ENCODE measurements at places on chromosomes 12 and 14.

DNA sequence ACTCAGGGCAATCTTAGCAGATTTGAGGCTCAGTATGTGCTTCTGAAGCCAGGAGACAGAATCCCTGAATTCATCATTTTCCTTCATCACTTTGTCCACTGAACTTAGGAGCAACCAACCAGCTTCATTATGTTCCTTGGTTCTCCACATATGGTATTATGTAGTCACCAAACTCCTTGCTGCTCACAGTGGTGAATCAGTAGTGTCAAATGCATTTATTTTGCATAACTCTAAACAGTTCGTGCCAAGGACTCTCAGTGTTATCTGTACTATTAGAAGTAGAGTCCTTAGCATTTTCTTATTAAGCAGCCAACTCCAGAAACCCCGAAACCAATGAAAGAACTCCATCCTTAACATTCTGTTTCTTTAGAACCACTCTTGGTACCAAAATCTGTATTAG lies 466.9 kb upstream of the RGS6 start:
- no peak for DNase-seq

- DNase-seq: no peak
Measured at GRCh38 chr12:89239534-89239933, 112.8 kb downstream of the DUSP6 start.

GRCh38 chr14:34722723-34723545 lies 8.5 kb upstream of the CFL2 start:
- DNase-seq: no peak

DNA sequence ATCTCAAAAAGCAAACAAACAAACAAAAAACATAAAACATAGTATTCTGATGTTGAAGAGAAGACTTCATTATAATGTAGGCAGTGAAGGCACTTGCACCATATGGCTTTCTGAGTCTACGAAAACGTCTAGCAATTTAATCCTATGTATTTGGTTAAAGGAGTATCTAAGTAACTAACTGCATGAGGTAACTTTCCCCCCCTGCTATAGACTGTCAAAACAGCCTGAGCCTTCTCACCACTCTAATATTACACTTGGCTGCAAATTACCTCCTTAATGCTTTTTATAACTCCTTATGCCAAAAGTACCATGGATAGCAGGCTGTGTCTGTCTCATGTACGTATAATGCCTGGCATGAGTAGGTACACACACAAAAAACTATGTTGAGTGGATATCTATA lies 607.6 kb upstream of the FLRT2 start:
- DNase-seq: no peak

- no peak for DNase-seq
Measured at GRCh38 chr14:104398656-104399055, 180.9 kb upstream of the C14orf180 start.

DNA sequence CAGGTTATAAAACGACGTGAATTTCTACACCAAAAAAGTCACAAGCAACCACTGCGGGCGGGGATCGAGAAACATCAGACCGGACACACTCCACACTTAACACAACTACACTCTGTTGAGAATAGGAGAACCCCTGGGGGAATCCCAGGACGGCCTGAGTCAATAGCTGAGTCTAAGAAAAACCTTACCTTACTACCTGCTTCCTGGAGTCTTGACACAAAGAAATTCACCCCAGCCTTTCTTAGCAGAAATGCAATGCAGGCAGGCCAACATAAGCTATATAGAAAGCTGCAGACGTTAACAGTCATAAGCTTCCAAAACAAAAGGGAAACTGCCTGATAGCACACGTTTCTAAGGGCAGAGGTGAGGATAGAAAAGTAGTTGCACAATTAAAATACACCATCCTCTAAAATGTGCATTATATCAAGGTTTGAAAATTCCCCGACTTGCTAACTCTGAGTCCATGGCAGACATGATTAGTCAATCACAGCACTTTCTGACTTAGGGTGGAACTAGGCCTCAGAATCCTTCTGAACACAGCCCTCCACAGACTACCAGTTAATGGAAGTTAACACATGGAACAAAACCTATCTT lies 68.0 kb downstream of the CCDC88C start:
- peak; percentile 72 for DNase-seq

GRCh38 chr12:47303207-47303606 lies 223.4 kb upstream of the AMIGO2 start:
- DNase-seq: no peak

- no peak for DNase-seq
Measured at GRCh38 chr14:59093902-59094301, 94.6 kb upstream of the DAAM1 start.
